ENCODE measurements at places on chromosomes 11 and 22.

DNA sequence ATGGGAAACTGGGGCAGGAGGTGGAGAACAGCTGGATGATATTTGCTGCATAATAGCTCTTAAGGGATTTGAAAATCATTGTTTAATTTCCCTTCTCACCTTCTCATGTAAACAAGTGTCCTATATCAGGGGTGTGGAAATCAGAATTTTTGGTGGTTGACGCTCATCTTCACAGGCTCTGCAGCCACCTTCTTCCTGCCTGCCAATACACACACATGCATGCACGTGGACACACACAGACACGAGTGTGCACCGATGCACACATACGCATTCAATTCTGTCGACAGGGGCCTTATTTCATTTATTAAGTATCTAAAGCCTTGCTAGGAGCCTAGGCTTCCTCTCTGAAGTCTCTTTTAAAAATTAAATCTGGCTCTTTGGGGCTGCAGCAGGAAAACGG lies 349.4 kb upstream of the NCAM1 start:
- no peak for DNase-seq

GRCh38 chr11:103849366-103849765 lies 187.1 kb upstream of the DDI1 start:
- no peak for DNase-seq

- DNase-seq, result peak; percentile 73
Observed at GRCh38 chr11:61141601-61142028, 19.6 kb downstream of the VPS37C start.

DNA sequence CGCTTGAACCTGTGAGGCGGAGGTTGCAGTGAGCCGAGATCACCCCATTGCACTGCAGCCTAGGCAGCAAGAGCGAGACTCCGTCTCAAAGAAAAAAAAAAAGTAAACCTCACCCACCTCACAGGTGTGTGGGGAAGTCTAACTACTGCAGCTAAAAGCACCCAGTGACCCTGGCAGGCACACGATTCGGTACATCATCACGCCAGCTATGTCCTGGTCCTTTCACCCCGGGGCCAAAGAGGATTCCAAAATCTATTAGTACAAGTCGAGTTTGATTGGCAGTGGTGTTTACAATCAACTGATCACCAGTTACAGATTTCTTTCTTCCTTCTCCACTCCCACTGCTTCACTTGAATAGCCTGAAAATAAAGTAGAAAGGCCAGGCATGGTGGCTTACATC lies 6.3 kb downstream of the TST start:
- no peak for DNase-seq

- DNase-seq, result no peak
Observed at GRCh38 chr22:37355174-37355573, 72.1 kb downstream of the ELFN2 start.

GRCh38 chr11:86803136-86804045 lies 3.0 kb downstream of the PRSS23 start:
- no peak for DNase-seq

GRCh38 chr11:115409691-115410220 lies 94.5 kb downstream of the CADM1 start:
- DNase-seq, result peak; percentile 96

DNA sequence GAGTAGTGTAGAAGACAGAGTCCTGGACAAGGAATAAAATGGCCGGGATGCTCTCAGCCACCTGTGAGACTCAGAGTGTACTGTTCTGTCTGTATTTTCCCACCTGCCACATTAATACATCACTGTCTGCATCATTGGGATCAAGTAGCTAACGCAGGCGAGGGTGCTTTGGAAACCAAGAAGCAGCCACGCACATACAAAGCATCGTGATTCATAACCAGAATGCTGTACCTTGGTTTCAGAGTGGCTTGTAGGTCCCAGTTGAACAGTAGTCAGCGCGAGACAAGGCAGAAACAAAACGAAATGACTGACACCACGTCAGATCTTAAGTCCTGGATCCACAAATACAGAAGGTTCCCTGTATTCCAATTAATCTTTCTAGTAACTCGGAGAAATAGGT lies 198.3 kb downstream of the GRIK4 start:
- DNase-seq, result no peak

GRCh38 chr11:107606141-107606540 lies 15.2 kb downstream of the ELMOD1 start:
- no peak for DNase-seq

GRCh38 chr22:43218786-43219185 lies 31.9 kb upstream of the TTLL12 start:
- no peak for DNase-seq

DNA sequence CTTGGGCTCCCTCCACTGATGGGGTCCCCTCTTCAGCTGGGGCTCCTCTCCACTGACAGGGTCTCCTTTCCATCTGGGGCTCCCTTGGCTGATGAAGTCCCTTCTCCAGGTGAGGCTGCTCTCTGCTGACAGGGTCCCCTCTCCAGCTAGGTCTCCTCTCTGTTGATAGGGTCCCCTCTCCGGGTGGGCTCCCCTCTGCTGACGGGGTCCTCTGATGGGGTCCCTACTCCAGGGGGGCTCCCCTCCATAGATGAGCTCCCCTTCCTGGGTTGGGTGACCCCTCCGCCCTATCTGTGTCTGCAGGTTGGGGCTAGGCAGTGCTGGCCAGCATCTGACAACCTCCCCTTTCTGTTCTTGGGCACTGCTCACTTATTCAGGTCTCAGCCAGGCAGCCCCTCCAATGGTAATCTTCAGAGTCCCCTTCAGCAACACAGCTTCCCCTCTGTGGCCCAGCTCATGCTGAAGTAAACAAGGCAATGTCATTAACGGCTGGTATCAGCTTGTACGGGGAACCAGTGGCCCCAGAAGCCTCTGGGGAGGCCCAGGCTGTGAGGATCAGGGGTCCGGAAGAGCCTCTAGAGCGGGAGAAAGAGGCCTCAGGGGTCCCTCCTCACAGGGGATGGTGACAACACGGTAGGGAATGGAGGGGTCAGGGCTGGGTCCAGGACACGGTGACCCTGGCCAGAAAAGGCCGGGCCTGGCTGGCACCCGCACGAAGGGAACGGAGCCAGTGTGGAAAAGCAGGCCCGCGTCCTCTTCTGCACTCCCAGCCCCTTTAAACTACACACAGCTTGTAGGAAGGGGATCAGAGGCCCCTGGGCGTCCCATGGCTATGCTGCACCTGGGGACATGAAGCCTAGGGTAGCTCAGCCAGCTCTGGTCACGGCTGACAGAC lies 9.6 kb upstream of the CD81 start:
- no peak for DNase-seq

- no peak for DNase-seq
Observed at GRCh38 chr22:35830305-35830704, 112.6 kb downstream of the APOL5 start.

DNA sequence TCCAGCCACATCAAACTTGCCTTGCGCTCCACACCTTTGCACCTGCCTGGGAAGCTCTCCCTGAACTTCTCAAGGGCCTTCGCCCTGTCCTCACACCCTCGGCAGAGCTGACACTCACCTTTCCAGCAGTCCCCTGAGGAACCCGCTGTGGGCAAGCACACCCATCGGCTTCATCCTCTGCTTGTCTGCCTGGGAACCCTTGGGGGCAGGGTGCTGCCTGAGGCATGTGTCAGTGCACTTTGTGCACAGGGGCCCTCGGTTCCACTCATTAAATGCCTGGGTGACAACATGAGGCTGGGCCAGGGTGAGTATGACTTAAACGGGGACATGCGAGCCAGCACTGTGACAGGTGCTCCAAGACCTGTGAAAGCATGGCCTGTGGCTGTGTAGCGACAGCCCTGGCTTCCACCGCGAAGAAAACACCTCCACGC lies 2.6 kb upstream of the LRFN4 start:
- no peak for DNase-seq

- DNase-seq, result no peak
Observed at GRCh38 chr22:38026130-38027111, 30.8 kb upstream of the PICK1 start.

Measured in NCI-H1417 treated with DMSO at 0.1 percent for 48 hours (cell line).